Adrenal gland (tissue), 19 donors: ENCODE measurements at places on chromosomes 7 and 10. TPM values are rescaled to one million over a fixed set of nuclear protein-coding genes. Genes with fewer than 3 reads are reported as not detected.

DNA sequence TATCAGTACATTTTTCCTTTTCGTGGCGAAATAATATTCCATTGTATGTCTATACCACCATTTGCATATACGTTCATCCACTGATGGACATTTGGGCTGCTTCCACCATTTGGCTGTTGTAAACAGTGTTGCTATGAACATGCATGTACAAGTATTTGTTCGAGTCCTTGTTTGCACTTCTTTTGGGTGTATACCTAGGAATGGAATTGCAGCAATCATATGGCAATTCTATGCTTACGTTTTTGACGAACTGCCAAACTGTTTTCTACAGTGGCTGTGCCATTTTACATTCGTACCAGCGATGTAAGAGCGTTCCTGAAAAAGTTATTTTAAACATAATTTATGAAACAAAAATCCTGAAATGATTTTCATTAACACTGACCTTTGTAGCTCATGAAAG, 79.5 kb downstream of the HIPK2 start:
- DNase-seq: no peak

- no peak for DNase-seq
Measured at GRCh38 chr7:158063850-158064610, 523.6 kb downstream of the PTPRN2 start.

The RHOBTB1 gene
- 16.2 TPM for polyA plus RNA-seq

The VSTM4 gene
- 23.6 TPM for polyA plus RNA-seq

DNA sequence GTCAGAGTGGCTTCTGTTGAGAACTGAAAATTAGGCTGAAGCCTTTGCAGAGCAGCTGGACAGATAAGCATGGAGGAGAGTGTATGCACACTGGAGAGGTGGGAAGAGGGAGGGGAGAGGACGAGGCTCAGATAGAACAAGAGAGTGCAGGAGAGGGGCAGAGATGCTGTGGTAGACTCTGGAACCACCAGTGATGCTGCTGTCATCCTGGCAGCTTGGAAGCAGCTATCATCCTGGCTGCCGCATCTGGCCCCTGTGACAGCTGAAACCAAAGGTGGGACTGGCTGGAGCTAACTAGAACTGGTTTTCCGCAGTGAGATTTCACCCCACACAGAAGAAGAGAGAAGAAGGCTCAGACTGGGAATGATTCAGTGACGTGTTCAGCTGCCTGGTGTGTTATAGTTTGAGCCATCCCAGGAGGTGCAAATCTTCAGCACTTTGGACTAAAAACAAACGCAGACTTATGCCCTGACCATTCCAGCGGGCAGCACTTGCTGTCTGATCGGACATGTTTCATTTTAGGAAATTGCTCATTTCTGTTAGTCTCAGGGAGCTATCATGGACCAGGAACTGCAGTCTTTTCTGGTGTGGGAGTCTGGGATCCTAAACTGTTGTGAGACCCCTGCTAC, 38.4 kb downstream of the EEPD1 start:
- DNase-seq: no peak

DNA sequence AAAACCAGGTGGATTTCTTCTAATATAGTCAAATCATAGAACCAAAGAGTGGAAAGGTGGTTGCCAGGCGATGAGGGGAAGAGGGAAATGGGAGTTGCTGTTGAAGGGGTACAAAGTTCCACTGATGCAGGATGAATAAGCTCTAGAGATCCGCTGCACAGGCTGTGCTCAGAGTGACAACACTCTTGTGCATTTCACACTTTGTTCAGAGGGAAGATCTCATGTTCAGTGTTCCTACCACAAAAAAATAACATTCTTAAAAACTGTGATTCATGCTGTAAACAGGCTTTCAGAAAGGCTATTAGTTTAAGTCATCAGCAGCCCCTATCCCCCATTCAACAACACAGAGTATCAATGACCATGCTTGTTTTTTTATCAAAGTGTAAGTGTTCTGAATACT, 213.8 kb downstream of the COBL start:
- no peak for DNase-seq

DNA sequence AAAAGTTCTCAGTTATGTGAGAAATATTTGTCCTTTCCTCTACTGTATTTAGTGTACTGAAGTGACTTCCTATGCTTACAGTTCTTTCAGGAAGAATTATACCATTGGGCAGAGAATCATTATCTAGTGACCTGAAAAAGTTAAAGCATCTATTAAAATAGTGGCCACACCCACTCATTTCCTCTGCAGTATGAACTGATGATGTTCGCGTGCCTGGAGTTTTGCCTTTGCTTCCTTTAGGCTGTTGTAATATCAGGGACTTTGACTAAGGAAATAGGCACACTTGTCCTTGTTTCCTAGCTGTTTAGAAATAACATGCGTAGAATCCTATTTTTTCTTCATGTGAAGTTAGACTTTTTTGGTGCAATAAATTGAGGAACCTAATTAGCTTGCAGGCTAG, 100.7 kb downstream of the ZMYND11 start:
- DNase-seq: no peak

- DNase-seq: no peak
Measured at GRCh38 chr10:105968666-105969065, 1195.8 kb downstream of the SORCS1 start.

- peak; percentile 77 for DNase-seq
Measured at GRCh38 chr10:29895456-29895855, 163.9 kb downstream of the JCAD start.

The ICA1 gene
- polyA plus RNA-seq: 16.1 TPM

The NPFFR1 gene
- polyA plus RNA-seq: not detected

The TAS2R5 gene
- polyA plus RNA-seq: 0.47 TPM

DNA sequence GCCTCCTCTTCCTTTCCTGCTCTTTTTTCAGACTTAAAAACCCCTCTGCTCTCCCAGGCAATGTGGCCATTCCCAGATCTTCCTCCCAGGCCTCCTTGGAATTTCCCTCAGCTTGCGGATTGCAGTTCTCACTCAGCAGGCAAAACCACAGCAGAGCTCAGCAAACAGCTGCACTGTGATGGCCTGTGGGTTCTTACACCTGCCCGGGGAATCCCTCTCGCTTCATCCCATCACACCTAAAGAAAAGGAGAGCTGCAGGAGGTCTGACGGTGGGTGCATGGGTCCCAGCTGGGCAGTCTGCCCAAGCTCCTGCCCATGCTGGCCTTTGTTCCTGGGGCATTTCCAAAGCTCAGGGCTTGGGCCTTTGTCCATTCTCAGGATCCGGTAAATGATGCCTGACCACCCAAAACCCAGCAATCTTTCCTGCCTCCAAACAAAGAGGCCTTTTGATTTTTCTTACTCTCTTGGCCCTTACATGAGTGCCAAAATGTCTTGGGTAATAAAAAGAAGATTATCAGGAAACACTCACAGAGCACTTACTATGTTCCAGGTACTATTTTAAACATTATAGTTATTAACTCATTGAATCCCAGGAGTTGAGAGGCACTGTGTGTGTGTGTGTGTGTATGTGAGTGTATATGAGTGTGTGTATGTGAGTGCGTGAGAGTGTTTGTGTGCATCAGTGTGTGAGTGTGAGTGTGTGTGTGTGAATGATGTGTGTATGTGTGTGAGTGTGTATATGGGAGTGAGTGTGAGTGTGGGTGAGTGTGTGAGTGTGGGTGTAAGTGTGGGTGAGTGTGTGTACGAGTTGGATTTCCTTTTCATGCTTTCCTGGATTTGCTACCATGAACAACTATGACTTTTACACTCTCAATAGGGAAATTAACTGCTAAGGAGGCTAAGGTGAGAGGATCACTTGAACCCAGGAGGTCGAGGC, 64.5 kb upstream of the PODXL start:
- DNase-seq: no peak

GRCh38 chr7:127815631-127816145, 163.7 kb downstream of the SND1 start:
- no peak for DNase-seq

DNA sequence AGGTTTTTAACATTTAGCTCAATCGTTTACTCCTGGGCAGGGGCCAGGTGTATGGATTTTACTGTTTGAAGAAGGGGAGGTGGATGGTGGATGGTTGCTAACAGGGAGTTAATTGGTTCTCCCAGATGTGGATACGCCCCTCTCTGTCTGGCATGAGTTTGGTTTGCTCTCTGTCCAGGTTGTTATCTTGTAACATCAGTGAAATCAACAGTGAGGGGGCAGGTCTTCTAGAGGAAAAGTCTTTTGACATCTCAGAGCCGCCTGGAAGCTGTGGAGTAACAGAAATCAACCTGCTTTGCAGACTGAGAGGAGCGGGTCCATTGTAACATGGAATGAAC, 243.4 kb downstream of the MGMT start:
- no peak for DNase-seq

The ENKUR gene
- polyA plus RNA-seq: 0.70 TPM

DNA sequence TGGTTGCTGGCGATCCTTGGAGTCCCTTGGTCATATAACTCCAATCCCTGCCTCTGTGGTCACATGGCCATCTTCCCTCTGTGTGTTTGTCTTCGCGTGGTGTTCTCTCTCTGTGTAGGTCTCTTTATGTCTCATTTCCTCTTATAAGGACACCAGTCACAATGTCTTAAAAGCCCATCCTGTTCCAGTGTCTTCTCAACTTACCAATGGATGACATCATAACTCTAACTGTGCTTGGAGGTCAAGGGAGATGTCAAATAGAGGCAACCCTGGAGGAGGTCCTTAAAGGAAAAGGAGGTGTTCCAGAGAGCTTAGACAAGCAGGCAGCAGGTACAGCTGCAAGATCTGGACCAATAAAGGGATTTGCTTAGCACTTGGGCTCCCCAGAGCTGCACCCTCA, 143.0 kb downstream of the BUB3 start:
- DNase-seq: no peak

DNA sequence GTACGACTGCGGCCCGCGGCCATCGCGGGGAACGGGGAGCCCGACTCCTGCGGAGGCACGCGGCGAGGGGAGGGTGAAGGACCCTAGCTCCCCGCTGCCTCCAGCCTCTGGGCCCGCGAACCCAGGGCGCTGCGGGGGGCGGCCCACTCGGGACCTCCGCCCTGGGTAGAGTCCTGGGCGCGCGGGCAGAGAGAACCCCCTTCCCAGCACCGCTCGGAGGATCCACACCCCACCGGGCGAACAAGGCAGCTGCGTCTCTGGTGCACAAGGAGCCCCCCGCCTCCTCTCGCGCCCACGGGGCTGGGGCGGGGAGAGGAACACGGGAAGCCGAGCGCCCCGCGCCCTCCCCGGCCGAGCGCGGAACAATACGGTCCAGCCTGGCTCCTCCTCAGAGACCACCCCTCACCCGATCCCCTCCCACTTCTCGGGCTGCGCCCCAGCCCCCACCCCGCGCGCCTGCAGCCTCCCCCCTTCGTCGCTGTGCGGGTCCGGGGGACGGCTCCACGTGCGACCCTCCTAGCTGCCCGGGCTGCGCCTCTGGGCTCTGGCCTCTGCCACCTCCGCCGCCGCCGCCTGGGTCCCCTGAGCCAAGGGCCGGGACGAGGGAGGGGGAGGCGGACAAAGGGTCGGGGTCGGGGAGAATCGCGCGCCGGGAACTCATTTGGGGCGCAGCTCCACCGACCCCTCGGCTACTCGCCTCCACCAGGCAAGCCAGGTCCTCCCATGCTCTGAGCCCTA, at the start of gene WDR86:
TSS of gene WDR86 (minus strand) at position 372 of the 738 bp plus-strand sequence. CDS start 449 bp downstream, outside the sequence.
- no peak for DNase-seq

The IPMK gene
- 1.3 TPM for polyA plus RNA-seq

- no peak for DNase-seq
Measured at GRCh38 chr10:22801785-22802184, 87.4 kb upstream of the PIP4K2A start.

The ABCB4 gene
- 34.3 TPM for polyA plus RNA-seq

DNA sequence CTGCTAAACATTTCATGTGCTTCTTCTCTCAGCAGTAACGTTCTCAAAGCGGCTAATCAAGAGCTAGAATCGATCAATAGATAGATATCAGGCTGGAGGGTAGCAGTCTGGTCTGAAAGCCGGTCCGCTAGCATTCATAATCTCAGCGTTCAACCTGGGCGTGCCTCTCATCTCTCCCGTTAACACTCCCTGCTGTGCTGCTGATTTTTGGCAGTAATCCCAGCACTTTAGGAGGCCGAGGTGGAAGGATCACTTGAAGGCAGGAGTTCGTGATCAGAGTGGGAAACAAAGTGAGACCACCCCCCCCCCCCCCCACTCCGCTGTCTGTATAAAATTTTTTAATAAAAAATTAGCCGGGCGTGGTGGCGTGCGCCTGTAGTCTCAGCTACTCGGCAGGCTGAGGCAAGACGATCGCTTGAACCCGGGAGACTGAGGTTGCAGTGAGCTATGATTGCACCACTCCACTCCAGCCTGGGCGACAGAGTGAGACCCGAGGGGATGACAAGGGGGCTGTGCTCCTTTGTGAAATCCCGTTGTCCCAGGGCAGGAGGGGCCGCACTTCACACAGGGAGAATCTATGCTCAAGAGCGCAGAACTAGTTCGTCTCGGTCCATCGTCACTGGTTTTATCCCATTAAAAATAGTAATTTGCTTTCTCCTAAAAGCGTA, 624 bp upstream of the CEP55 start:
- peak; percentile 24 for DNase-seq

DNA sequence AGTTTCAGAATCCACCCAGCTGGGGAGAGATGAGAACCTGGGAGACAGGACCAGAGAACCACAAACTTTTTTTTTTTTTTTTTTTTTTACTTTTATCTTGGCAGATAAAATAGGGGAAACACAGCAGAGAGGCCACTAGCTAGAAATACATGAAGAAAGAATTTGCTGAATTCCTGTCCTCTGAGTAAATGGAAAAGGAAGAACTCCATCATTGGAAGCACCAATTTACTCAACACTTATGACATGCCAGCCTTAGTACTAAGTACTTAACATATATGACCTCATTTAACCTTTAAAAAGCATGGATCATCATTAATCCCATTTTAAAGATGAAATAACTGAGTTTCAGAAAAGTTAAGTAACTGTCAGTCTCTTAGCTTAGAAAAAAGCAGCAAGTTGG, 343.0 kb upstream of the NPSR1 start:
- no peak for DNase-seq

- DNase-seq: no peak
Measured at GRCh38 chr7:29924684-29925083, 64.9 kb downstream of the SCRN1 start.

The GARIN1A gene
- polyA plus RNA-seq: 2.1 TPM

- DNase-seq: no peak
Measured at GRCh38 chr10:104349623-104350126, 4.0 kb upstream of the CFAP58 start.

The TSPAN33 gene
- polyA plus RNA-seq: 8.4 TPM

DNA sequence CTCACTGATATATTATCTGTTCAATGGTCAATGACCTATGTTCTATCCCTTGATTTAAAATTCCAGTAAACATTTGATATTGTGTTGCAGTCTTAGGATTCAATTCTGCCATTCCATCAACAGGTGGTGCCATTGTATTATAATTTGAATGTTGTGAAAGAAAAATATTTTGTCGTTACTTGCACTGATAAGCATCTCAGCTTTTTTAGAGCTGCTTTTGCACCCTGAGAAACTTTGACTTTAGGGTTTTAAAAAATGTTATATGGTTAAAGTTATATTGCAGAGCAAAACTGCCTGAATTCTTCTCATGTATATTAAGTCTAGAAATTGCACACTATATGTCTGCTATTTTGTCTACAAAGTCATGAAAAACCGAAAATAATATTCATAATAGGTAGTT, 18.8 kb upstream of the MINDY3 start:
- DNase-seq: no peak

- DNase-seq: no peak
Measured at GRCh38 chr10:100122780-100123179, 41.1 kb upstream of the CPN1 start.

The PPP3CB gene
- polyA plus RNA-seq: 36.3 TPM

The CLDN3 gene
- polyA plus RNA-seq: 0.24 TPM

The ZNF398 gene
- 8.5 TPM for polyA plus RNA-seq

- DNase-seq: no peak
Measured at GRCh38 chr7:115052706-115053105, 130.8 kb downstream of the MDFIC start.

The ZNF503 gene
- polyA plus RNA-seq: 35.0 TPM

The BCCIP gene
- polyA plus RNA-seq: 48.8 TPM

GRCh38 chr7:14807507-14807906, 95.0 kb downstream of the DGKB start:
- DNase-seq: no peak
